Stimulated activated CD4-positive, alpha-beta T cell treated with anti-CD3 and anti-CD28 coated beads, Interleukin-1b, Interleukin-23, amount 100 ng/mL, for 24 hours (primary cell): ENCODE measurements at places on chromosomes 1 and 21.

- DNase-seq = no peak
These were observed 2.1 kb upstream of the KNCN start for GRCh38 chr1:46553506-46553905.

GRCh38 chr1:57986432-57986831 is 560.1 kb downstream of the OMA1 start:
- no peak for DNase-seq

GRCh38 chr21:45542242-45542666 is at the start of gene SLC19A1:
SLC19A1 (minus strand) TSS chr21:45542440; CDS start chr21:45537959, 4,481 bp downstream.
- peak; percentile 67 for DNase-seq

- no peak for DNase-seq
These were observed 631.0 kb upstream of the PKN2 start for GRCh38 chr1:88053065-88053464.

DNA sequence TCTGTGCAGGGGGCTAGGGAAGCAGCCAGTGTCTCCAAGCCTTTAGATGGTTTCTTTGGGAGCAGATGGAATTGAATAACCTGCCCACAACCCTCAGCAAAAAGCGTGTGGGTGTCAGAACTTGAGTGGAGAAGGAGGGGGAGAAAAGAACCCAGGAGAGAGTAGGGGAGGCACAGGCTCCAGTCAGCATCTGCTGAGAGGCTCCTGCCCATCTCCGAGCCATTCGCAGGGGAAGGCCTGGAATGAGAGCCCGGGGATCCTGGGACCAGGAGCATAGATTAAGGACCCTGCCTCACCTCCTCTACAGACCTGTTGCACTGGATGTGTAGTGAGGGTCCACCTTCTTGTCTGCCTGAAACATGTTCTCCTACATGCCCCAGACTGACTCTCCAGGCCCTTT is 16.3 kb downstream of the TMEM81 start:
- DNase-seq = no peak

DNA sequence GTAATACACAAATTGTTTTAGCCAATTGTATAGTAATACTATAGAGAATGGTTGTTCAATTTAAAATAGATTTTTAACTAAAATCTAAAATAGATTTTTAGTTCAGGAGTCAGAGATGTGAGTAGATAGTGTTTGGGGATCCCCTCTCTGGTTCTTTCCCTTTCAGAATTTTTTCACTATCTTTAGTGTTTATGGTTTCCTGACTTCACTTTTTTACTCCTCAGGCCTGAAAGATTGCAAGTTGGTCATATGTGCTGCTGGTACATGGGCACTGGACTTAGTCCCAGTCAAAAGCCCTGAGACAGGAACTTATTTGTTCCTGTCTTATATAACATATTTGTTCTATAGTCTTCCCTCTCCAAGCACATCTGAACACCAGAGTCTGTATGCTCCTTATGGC is 96.8 kb upstream of the ATP1B1 start:
- DNase-seq = no peak

DNA sequence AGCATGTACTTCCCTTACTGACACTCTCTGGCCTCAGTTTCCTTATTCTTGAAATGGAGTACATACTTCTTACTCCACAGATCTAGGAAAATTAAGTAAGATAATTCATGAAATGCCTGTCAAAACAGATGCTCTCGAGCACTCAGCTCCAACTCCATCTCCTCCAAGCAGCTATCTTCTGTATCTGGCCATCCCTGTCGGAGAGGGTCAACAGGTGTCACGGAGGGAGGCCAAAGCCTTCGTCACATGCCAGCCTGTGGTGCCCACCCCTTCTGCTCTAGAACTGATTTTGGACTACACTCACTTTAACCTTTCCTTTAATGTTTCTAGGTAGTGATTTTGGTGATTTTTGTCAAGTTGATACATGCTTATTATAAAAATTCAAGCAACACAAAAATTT is 18.8 kb upstream of the PKP1 start:
- no peak for DNase-seq

DNA sequence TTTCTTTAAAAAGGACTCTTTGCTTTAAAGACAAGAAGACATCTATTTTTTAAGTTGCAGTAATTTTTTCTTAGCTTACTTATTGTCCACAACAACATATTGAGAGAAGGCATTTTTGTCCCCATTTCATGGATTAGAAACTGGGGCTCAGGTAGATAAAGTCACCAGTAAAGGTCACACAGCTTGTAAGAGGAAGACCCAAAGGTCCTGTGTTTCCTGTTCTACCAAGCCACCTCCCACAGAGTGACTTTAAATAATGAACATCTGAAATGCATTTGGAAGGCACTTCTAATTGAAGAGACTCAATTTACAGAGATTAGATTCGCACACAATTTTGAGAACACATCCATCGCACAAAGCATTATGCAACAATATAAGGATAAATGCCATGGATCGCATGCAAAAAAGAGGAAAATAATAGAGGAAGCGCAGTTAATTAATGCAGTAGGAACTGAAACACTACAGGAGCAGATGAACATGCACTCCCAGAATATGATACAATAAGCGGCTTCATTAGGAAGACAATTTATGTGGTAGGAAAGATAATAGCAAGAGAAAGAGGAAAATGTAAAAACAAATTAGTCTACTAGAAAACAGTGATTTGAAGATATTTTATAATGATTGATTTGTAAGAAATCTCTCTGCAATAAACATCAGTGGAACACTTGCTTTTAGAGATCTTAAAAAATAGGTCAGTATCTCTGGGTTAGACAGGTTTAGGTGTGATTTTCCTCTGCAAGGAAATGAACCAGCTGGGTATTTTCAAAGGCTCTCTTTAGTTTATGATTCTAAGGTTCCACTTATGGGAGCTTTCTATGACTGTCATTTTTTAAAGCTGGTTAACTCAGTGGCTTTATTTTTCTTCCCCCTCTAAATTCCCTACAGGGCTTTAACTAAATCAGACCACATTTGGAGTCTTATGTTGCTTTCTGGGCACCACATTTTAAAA is 27.1 kb upstream of the CD2 start:
- DNase-seq = no peak

- no peak for DNase-seq
These were observed 12.6 kb downstream of the TINAGL1 start for GRCh38 chr1:31588751-31589515.

DNA sequence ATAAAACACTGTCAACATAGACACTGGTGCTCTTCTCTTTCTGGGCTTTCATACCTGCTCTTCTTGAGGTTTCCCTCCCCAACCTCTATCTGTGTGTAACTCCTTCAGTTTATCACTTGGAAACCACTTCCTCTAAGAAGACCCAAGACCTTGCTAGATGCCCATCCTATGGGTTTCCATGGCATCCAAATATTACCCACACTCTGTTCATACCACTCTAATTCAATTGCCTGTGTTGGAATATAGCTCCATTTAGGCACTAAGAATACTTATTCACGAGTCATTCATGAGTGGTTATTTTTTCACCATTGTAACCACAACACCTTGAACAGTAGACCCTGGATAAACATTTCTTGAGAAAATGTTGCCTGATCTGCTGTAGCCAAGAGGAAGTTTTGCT is 231.1 kb upstream of the SGIP1 start:
- no peak for DNase-seq

- DNase-seq = no peak
These were observed 6.0 kb upstream of the SLC27A3 start for GRCh38 chr1:153769221-153769620.

DNA sequence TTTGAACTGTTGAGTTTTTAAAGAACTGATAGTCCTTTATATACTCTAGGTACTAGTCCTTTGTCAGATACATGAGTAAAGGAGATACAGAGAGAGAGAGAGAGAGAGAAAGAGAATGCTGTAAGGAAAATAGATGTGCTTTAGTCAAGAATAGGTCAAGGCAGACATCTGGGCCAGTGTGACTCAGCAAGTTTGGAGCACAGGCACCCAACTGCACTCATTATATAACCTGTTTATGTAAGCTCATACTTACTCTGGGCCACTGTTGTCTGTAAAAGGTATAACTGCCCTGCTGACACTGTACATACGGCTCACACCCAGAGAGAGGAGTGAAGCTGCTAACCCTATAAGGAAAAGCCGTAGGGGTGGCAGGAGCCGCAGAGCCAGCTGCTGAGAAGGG is 32.2 kb upstream of the AKT3 start:
- no peak for DNase-seq

DNA sequence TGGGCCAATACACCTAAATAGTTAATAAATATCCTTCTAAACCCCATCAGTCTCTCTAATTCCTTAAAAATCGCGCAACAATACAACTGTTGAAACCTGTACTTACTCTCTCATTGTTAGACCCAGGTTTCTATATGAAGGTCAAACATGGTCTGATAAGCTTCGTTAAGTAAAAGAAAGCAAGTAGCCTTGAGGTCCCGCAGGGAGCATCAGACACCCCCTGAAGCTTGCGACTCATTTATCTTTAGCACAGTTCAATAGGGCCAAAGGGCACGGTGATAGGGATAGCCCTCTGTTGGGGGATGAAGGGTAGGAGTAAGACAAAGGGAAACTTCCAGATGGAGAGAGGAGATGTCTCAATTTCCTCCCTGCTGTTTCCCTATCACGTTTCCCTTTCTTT is 27.3 kb upstream of the THEM4 start:
- no peak for DNase-seq

DNA sequence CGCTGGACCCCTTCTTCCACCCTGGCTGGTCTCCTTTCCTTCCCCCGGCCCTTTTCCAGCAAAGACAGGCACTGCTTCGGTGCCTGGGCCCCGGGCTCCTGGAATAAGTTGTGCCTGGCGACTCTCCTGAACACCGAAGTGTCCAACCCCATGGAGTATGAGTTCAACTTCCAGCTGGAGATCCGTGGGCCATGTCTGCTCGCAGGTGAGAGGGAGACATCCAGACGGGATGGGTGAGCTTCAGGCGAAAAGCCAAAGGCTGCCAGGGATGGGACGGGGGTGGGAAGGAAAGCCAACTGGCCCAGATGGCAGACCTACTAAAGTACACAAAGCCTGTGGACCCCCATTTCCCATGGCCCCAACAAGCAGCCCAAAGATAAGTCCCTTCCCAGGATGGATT is 26.8 kb downstream of the VWA5B1 start:
- DNase-seq = no peak

DNA sequence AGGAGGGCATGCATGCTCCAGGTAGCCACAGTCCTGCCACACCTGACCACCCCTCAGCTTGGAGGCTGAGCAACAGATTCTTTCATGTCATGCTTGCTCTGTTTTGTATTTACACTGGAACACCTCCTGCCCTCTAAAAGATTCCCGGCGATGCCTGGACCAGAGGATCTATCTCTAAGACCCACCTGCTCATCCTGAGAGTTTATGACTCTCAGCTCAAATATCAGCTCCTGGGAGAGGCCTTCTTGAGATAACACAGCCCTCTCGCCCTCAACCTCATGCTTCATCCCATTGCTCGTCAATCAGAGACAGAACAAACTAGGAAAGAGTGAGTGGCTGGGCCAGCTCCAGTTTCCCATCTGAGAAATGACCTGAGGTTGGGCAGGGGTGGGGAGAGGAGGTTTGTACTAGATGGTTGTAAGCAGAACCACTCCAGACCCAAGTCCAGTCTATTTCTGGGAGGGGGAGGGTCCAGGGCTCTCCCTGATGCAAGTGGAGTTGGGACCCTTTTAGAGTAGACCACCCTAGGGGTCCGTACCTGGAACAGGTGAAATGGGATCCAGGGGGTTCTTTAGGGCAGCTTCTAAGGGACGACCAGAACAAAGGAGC is 524.5 kb downstream of the MATN1 start:
- no peak for DNase-seq

DNA sequence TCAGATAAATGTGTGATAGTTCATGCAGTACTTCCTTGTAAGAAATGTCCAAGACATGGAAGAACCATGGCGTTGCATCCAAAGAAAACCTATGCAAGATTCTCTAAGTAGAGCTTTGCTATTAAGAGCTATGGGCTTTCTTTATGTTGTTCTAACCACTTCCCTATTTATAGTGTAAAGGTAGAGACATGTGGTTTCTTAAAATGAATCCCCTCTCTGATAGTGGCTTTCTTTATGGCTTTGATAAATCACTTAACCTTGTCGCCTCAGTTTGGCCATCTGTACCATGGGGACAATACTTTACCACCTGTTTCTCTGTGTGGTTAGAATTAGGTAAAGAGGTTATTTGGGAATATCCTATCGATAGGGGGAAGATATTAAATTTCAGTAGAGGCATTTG is 305.5 kb downstream of the NFIA start:
- DNase-seq = no peak

GRCh38 chr21:16070207-16070651 is 340.4 kb downstream of the USP25 start:
- no peak for DNase-seq

DNA sequence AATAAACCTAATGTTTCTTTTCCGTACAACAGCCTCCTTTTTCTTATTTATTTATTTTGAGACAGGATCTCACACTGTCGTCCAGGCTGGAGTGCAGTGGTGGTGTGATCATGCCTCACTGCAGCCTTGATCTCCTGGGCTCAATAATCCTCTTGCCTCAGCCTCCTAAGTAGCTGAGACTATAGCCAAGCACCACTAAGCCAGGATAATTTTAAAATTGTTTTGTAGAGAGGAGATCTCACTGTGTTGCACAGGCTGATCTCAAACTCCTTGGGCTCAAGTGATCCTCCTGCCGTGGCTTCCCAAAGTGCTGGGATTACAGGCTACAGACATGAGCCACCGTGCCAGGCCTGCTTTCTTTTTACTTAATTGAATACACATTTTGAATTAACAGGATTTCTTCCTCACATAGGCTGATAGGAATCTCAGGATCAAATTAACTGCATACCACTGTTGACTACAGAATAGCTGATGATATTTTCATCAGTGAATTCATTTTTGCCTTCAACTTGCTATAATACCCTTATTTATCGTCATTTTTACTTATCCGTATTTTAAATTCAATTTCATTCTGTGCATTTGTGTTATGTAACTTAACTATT is 2010.5 kb downstream of the NCAM2 start:
- DNase-seq = no peak

DNA sequence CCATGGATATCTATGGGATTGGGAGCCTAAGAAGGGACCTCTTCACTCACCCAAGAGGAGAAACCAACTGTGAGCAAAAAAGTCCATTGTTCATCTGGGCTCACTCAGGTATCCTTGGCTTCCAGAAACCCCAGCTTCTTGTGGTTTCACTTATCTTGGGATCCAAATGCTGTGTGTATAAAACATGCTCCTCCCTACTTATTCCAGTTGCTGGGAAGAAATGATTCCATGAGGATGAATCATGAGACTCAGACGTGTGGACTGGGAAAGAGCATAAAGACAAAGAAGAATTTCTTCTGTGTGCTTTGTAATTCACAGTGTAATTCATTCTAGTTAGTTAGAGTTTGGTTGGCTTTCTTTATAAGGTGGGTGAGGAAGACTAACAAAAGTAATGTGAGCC is 283.7 kb downstream of the ZNF648 start:
- no peak for DNase-seq

- DNase-seq = no peak
These were observed 3.4 kb downstream of the OR2T11 start for GRCh38 chr1:248631354-248632008.
